RPMI7951 (cell line): ENCODE measurements at places on chromosomes 2 and 18.
A peak's percentile ranks its signal among the peaks of the same experiment; 100 is the strongest.

DNA sequence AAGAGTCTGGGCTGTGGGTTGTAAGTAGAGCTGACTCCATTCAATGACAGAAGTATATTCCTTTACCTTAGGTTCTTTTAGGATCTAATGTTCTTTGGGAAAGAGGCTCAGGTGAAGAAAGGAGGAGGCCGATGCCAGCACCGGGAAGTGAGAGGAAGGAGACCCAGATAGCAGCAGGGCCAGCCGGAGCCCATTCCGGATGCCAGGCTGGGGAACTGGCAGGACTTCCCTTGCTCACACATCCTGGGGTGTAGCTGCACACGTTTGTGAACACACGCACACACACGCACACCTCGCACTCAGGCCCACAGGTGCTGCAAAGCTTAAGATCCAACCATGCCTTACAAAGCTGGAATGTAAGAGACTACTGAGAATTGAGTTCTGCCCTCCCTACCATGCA, 95.8 kb upstream of the SMAD2 start:
- no peak for DNase-seq

GRCh38 chr2:107062173-107062572, 176.2 kb upstream of the ST6GAL2 start:
- DNase-seq = peak; percentile 15

DNA sequence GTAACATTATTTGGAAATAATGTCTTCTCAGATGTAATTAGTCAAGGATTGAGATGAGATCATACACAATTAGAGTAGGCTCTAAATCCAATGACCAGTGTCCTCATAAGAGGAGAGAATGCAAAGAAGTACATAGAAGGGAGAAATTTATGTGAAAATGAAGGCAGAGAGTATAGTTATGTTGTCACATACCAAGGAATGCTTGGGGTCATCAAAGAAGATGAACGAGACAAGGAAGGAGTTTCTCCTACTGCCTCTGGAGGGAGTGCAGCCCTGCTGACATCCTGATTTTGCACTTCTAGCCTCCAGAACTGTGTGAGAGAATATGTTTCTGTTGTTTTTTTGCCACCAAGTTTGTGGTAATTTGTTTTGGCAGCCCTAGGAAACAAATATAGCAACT, 100.1 kb downstream of the GALNT13 start:
- no peak for DNase-seq

DNA sequence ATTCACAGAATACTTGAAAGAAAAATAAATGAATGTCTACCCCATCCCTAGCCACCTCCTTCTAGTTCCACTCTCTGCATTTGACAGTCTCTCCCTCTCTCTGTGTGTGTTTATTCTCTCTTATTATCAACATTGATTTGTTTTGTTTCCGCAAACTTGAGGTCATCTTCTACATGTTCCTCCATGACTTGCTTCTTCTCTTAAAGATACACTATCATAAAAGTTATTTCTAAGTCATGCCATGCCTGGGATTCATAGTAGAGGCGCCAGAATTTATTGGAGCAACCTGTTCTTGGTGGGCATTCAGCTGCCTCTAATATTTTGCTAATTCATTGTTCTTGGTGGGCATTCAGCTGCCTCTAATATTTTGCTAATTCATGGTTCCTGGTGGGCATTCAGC, 58.9 kb upstream of the SMAD7 start:
- no peak for DNase-seq

DNA sequence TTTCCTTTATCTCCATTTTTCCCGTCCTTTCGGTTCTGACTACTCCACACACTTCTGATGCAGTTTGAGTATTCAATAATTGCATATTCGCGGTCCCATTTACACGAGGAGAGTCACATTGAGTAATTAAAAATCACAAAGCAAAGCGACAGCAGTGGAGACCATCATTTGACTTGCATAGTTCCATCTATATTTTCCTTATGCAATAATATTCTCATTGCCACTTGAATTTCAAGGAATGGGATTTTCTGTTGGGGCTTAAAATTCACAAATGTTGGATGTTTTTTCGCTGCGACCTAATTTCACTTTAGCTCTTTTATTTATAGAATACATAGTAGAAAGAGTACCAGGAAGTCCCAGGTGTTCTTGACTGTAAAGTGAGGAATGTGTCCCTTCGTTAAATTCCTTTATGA, 186.8 kb downstream of the ZEB2 start:
- no peak for DNase-seq

DNA sequence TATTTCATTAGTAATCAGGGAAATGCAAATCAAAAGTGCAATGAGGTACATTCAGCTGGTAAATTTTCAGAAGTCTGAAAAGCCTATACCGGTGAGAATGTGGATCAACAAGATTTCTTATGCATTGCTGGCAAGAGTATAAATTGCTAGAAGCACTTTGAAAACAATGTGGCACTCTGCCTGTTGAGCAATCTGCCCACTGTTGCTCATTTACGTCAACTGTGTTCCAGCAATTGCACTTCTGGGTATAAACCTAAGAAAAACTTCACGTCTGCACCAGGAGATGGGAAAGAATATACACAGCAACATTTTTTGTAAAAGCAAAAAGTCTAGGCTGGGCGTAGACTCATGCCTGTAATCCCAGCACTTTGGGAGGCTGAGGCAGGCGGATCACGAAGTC, 40.8 kb downstream of the MTERF4 start:
- DNase-seq = no peak

- DNase-seq = no peak
Measured at GRCh38 chr18:2212598-2213205, 358.6 kb downstream of the METTL4 start.

GRCh38 chr2:191171708-191172355, 21.0 kb upstream of the STAT4 start:
- DNase-seq = peak; percentile 93

DNA sequence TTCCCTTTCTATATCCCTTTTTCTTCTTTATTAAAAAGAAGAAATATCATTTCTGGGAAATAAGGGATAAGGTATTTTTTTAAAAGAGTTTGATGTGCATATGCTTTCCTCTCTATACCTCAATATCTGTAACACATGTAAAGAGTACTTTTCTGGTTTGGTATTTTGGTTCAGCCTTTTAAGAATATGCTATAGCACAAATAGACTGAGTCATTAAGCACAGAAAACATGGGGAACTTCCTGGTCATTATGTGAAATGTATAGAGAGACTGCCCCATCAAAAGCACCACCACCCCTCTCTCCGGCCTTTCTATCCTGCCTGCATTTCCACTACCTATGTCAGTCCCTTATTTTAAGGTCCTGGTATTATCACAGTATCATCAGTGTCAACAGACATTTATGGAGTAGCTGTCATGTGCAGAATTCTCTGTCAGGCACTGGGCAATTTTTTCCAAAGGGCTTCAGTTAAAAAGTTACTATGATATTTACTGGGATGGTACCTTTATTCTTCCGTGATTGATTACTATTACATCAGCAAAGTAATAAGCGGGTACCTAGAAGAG, 88.4 kb downstream of the ALPK2 start:
- DNase-seq = no peak

- DNase-seq = peak; percentile 75
Measured at GRCh38 chr2:160970052-160970965, 189.9 kb upstream of the TANK start.

- no peak for DNase-seq
Measured at GRCh38 chr2:241935774-241936173, 66.2 kb downstream of the RTP5 start.

- DNase-seq = no peak
Measured at GRCh38 chr2:136060416-136060815, 57.5 kb downstream of the CXCR4 start.

DNA sequence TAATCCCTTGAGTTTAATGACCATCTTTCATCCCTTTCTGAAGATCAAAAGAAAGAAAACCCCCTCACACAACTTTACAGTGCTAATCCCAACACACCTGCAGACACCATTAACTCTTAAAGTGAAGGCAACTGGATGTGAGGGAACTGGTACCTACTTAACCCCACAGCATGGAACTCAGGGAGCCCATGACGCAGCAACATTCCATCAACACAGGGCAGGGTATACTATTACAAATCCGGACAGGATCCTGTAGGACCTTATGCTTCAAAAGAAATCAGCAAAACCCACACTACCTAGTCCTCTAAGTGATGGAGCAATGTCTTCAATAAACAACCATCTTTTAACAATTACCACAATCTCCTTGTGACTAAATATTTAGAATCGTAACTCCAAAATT, 78.6 kb downstream of the FARSB start:
- no peak for DNase-seq

GRCh38 chr2:239269173-239269885, 131.5 kb downstream of the HDAC4 start:
- DNase-seq = no peak

DNA sequence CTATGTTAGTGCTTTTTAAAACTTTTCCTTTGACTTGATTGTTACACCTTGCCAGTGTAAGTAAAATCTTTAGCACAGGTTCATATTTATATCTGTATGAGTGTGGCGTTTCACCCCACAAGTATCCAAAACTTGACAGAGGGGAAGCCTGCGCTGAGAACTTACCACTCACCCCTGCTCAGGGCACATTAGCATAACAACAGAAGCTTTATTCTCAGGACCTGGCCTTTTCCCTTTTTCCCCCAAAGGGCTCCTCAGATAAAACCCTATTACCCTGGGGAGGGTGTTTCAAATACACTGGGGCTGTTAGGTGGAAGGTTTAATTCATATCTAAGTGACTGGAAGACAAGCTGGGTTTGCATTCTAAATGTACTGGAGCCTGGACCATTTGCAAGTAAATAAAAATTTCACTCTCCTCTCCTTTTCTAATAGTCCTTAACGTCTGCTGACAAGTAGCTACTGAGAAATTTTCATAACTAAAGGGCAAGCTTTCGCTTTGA, 276.6 kb downstream of the RNF152 start:
- no peak for DNase-seq

- no peak for DNase-seq
Measured at GRCh38 chr2:197297772-197298318, 12.7 kb downstream of the ANKRD44 start.

DNA sequence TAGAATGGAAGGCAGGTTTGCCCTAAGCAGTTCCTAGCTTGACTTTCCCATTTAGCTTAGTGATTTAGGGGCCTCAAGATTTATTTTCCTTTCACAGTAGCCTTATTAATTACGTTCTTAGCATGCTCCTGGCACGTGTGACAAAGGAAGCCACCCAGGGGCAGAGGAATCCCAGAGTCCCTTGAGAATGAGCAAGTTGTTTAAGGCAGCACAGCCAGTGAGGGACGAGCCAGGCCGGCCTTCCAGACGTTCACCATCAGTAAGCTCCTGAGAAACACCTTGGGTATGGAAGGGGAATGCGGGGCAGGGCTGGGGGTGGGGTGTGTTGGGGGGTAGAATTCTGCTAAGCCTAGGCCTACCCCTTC, 76.3 kb downstream of the SOWAHC start:
- no peak for DNase-seq

GRCh38 chr2:24793761-24794435, 673 bp downstream of the CENPO start:
- DNase-seq = peak; percentile 50

DNA sequence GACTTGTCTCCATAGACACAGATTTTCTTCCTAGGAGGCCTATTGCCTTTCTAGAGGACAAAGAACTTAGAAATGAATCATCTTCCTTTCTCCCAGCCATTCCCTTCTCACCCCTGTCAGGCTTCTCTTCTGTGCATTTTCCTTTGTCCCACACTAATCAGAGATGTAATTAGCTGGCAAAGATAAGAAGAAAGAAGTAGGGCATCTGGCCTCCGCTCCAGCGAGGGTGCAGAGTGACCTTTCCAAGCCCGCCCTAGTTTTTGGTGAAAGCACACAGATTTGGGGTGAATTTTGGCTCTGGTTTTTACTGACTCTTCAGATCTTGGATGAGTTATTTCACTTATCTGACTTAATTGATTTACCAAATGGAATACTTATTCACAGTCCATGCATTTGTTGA, 626.5 kb downstream of the ZEB2 start:
- no peak for DNase-seq

- DNase-seq = no peak
Measured at GRCh38 chr2:17877811-17878280, 621 bp upstream of the KCNS3 start.

DNA sequence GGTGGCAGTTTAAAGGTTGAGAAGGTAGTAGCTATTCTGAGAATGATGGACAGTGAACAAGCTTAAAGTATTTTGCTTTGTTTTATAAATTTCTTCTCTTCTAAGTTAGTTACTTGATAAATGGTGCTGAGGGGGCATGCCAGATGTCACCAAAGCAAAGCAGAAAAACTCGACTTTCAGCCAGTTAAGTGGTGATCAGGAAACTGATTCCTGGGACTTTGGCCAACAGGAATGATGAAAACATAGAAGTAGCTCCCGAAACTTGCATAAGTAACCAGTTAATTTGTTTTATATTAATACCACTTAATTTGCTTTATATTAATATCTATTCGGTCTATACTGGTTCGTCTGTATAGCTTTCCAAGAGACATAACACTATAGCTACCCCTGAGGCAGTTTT, 82.6 kb downstream of the FANCL start:
- DNase-seq = no peak

DNA sequence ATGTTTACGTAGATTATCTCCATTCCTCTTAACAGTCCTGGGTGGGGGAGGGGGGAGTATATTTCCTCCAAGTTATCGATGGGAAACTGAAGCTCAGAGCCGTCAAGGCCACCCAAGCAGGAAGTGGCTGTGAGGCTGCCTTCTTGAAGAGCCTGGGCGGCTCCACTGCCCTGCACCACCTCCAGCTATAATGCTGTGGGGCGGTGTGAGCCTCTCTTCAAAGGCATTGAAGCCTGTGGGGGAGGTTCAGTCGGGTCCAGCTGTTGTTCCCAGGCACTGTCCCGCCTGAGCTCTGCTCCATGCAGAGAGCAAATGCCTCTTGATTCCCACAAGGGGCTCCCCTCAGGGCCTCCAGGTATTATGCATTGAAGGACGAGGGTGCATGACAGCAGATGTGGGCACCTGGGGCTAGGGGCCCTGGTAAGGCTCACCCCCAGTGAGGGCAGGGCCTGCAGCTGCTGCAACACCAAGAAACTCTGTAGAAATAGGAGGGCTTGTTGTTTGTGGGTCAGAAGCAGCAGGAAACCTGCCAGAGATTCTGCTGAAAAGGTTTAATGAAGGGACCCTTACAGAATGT, 29.5 kb upstream of the LAPTM4A start:
- DNase-seq = no peak

GRCh38 chr2:117949806-117950205, 64.1 kb downstream of the CCDC93 start:
- DNase-seq = no peak

DNA sequence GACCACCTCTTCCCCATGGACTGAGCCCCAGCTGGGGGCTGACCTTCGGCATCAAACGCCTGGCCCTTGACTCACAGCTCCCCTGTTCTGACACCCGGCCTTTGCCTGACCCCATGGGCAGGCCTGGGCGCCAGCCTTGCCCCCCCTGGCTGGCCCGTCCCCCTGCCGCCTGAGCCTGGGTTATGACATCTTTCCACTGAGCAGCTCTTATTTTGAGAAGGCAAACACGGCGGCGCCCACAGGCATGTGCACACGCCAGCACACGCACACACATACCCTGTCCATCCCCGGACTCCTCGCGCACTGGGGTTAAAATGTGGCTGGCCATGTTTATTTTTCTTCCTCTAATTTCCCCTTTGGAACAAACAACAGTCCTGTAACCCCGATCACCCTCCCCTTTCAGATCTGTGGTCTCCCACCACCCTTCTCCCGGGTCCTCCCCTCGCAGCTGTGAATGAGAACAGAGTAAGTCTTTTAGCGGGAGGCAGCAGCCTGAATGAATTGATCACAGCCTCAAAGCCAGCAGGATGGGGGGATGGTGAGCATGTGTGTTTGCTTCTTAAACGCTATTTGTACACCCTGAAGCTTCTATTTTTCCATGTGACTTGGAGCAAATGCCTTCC, 11.8 kb upstream of the ATOH8 start:
- DNase-seq = peak; percentile 84

- DNase-seq = peak; percentile 98
Measured at GRCh38 chr18:54776282-54776977, 51.8 kb upstream of the RAB27B start.
